ENCODE measurements at places on chromosomes 5 and 9.

DNA sequence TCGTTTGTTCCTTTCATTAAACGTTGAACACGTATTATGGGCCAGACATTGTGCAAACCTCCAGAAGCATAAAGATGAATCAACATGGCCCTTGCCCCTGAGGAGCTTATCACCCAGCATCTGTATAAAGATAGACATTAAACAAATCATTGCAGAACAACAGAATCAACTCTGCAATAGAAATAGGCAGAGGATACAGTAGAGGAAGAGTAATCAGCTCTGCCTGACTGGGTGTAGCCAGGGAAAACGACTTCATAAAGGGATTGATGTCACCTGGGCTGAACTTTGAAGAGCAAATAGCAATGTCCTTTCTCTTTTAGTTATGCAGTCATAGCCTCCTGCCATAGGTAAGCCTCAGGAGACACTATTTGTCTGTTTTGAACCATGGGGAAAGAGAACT is 13.4 kb downstream of the RGS7BP start:
- no peak for DNase-seq

DNA sequence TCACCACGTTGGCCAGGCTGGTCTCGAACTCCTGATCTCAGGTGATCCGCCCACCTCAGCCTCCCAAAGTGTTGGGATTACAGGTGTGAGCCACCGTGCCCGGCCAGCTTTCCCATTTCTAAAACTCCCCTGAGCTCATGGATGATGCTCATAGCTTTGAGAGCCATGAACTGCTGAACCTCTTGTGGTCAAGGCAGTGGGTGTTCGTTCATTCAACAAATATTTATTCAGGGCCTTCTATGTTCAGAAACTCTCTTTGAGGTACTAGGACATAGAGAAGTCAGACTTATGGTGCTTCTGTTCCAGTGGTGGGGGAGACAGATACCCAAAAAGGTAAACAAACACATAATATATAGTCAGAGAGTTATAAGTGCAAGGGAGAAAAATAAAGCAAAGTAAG is 2.7 kb downstream of the BSPRY start:
- DNase-seq: no peak

- DNase-seq: no peak
These were observed 11.2 kb downstream of the CHSY3 start for GRCh38 chr5:129915415-129915814.

- DNase-seq: no peak
These were observed 589 bp upstream of the THBS4 start for GRCh38 chr5:80034559-80034958.

DNA sequence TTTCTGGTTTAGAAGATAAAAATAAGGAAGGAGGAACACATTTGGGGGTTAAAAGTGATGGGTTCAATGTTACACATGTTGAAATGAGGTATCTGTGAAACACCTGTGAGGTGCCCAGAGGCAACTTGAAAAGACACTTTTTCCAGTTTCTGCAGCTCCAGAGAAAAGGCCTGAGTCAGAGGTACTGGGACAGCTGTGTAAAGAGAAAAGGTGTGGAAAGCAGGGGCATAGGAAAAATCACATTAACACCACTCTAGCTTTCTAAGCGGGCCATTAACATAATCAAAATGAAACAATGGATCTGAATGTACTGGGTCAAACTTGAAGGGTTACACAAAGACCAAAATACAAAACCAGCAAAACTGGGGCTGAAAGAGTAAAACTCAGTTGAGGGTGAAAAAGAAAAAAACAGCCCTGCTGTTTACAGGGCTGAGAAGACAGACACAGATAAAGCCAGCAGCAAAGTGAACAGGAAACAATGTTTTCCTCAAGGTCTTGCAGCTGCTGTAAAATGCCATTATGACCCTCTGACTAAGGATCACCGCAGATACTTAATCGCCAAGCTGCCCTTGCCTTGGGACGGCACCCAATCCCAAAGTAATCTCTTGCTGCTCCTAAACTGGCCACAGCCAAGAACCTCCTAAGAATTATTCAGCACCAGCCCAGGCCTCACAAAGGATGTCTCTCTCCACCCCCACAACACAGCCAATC is 104.7 kb downstream of the DROSHA start:
- no peak for DNase-seq

GRCh38 chr5:1244976-1245375 is 19.8 kb downstream of the SLC6A18 start:
- DNase-seq: no peak
